ENCODE measurements at places on chromosomes 2 and 18.

GRCh38 chr2:224498991-224499390 lies 86.2 kb downstream of the CUL3 start:
- no peak for DNase-seq

DNA sequence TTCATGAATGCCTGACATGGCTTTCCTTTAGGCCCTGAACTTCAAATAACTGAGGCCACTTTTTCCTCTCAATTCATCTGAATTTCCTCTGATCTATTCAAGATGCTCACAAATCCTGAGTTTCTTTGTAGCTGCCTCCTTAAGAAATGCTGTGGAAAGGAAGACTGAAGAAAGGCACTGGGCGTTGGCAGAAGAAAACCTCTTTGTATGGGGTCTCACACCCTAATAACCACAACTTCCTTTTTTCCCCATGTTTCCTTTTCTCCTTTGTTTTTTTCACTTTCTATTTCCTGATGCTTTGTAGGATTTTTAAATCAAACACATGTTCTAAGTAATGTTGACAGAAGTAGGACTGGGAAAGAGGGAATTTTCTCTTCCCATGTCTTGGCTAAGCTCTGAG lies 447.4 kb downstream of the CMPK2 start:
- no peak for DNase-seq

DNA sequence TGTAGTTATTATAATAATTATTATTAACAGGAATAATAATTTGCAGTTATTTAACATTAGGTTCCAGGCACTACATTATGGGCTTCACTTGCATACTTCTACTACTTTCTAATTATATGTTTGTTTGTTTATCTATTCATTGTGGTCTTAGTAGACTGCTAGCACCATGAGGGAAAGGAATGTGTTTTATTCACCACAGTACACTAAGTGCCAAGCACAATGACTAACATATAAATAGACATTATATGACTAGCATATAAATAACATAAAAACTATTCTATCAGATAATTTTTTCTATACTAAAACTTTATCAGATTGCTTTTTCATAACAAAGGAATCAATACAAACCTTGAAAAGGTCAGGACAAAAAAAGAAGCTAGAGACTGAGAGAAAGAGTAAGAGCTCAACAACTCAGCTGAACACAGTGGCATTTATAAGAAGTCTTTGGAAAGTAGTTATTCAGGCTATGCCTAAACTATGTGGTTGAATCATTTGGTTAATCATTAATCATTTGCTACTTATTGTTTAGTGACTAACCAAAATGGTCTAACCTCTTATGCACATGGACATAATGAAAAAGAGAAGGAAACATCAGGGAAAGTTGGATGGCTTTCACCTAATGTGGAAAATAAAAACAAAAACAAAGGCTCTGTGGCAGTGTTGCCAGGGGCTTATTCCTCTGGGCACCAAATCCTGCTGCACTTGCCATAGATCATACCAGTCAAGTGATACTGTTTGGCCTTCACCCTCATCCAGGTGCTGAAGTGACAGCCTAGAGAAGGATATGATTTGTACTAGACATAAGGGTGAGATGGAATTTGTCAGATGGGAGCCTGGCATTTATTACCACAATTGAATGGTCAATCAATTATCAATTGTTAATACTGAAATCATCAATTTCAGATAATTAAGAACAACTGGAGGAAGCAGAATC lies 174.9 kb downstream of the ETAA1 start:
- DNase-seq: no peak

GRCh38 chr18:61748004-61748403 lies 144.8 kb downstream of the RNF152 start:
- no peak for DNase-seq

DNA sequence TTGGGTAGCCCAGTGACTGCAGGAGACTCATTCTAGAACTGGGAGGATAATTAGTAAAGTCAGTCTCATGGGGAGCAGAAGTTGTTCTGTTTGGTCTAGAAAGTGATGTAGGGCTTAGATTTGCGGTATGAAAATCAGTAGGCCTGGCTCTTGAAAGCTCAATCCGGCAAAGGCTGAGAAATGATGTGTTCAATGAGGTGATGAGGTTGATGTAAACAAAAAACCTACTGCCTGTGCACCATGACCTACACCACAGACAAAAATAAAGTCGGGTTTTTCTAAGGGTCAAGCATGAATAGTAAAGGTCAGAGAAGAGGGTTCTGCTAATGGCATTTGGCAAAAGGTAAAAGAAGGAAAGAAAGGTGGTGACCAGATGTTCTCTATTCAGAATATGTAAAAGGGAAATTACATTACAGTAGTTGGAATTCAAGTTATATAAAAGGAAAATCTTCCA lies 80.8 kb upstream of the COL5A2 start:
- no peak for DNase-seq

DNA sequence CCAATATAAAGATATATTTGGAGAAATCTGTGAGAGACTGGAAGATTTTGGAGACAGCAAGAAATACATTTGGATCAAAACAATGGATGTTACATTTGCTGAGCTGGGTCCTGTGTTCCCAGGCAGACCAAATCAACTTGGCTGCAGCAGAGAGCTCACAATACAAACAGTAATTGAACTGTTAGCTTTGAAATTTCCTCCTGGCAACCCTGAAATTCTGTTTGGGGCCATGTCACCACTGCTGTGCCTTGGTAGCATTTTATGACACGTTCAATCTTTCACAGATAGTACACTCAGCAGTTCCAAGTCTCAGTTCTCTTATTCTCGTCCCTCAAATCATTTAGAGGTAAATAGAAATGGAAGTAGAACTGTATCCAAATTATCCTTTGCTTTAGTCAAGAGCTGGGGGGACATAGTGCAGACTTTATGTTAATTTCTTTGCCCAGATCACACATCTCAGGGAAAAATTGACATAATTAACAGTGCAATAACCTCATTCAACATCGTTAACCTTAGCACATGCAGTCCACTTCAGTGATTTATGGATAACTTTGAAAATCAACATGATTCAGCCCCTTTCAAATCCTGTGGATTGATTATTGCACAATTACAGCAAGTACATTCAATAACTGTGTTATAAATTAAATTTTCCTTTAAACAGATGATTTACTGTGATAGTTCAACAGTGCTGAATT lies 277.4 kb upstream of the MC4R start:
- DNase-seq: no peak

DNA sequence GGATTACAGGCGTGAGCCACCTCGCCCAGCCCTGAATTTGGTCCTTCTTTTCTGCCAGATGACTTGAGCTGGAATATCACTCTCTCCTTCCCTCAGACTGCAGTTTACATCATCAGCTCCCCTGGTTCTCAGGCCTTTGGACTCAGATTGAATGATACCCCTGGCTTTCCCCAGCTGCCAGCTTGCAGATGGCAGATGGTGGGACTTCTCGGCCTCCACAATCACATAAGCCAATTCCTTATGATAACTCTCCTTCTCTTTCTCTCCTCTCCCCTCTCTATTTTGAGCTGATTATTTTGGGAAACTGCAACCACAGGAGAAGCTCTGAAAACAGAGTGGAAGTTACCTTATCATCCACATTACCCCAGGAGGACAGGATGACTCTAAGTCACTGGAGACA lies 33.4 kb upstream of the ATP8B1 start:
- no peak for DNase-seq

DNA sequence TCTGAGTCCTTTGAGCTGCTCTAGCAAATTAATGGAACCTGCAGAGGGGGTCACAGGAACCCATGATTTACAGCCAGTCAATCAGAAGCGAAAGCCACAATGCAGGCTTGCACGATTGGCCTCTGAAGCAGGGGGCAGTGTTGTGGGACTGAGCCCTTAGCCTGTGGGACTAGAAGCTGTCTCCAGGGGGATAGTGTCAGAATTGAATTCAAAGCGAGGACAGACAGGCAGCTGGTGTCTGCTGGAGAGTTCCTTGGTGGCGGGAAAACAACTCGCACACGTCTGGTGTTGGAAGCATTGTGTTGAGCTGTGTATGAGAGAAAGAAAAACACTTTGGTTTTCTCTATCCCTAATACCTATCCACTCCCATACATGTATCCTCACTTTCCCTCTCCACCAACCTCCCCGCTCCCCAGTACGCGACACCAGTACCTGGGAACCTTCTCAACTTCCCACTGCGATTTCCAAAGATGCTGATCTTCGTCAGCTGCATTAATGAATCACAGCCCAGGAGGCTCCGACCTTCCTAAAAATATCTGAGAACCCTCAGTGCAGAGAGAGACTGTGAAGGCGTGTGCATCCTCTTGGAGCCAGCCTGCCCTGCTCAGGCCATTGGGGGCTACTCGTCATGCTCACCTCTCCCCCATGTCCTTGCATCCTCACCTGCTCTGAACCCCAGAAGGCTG lies 88.2 kb downstream of the HS1BP3 start:
- no peak for DNase-seq

DNA sequence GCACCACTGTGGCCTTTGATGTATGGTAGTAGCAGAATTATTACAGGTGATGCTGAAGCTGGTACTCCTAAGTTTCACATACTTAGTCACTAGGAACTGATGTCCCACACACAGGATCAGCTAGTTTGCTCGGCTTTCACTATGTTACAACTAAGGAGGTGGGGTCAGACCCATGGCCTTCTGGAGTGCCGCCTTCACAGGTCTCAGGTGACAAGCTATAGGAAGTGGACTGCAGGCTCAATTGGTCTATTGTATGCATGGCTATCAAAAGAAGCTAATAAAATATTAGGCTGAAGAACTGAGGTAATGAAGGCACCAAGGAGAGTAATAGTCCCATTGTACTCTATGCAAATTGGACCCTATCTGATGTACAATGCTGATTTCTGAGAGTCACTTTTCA lies 170.6 kb downstream of the DLGAP1 start:
- DNase-seq: no peak

- DNase-seq: no peak
Observed at GRCh38 chr2:235212501-235213158, 260.8 kb downstream of the SH3BP4 start.

DNA sequence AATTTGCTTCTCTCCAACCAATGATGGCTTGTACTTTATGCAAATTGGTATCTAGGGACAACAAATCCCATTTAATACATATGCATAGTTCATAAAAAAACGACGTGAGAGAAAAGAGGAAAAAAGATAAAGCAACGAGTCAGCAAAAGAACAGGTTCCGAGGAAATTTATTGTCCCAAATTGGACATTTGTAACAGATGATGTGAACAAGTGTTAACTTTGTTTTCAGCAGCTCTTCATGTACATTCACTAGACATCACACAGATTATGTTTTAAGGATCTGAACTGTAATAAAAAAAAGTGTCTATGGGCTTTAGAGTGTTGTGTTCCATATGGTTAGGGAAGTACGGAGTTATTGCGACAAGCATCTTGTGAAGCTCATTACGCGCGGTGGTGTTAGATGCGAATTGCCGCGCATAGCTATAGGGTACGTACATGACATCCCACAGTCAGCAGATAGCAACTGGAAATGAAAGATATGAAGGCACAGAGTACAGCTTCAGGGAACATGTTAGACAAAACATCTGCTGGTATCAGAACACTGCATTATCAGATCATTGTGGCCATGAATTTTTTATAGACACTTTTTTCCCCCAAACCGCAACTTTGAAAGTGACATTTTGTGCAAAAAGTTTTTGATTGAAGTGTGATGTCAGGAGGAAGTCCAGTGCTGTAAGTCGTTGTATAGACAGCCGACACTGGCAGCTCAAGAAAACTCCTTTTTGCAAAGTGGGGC lies 1073.1 kb upstream of the FANCL start:
- DNase-seq: no peak

GRCh38 chr2:100812573-100812972 lies 7.4 kb upstream of the NPAS2 start:
- DNase-seq: no peak

DNA sequence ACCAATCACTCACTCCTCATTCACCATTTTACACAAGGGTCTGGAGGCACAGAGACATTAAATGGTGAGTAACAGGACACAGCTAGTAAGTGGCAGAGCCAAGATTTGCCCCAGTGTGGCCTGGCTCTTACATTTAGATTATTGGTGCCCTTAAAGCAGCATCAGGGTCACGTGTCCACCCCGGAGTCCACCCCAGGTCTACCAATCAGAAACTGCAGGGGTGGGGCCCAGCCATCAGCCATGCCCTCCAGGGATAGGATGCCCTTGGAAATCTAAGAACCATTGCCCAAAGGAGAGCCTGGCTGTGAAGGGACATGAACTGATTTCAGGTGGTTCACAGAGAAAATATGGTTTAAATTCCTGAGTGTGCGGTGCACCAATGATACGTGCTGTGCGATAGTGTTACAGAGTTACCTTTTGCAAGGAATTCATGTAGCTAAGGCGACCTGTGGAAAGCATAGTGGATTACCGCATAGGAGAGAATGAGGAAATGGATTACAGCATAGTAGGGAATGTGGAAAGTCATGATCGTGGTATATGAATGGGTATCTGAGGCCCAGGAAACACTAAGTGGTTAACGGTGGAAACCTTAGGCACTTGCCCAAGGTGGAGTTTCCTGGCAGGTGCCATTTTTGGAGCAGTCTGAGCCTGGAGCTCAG lies 17.8 kb downstream of the IGFBP5 start:
- no peak for DNase-seq

- DNase-seq: no peak
Observed at GRCh38 chr2:33436083-33436482, 40.4 kb upstream of the RASGRP3 start.

DNA sequence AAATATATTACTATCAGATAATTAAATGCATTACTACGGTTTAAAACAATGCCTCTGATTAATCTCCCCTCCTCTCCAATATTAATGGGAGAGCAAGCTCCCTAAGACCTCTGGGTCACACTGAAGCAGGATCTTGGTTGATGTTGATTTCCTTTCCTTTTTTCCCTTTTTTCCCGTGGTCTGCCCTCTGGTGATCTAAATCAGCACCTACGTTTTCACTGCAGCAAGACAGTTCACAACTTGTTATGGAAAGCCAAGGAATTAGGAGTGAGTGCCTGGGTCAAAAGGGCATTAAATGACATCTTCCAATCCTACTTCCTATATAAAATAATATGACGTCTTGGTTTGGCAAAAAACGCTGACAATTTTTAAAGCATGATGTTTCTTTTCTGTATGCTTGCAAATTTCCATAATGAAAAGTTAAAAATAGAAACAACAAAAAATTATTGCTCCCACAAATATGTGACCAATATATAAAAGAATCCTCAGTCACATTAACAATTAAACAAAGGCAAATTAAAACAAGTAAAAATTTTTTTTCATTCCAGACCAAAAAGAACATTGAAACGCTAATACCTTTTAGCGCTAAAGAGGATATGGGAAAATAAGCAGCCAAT lies 7.9 kb upstream of the CFAP36 start:
- peak; percentile 48 for DNase-seq
